ENCODE measurements at places on chromosomes 1 and 21. TPM values are rescaled to one million over a fixed set of nuclear protein-coding genes. Genes with fewer than 3 reads are reported as not detected.
A peak's percentile ranks its signal among the peaks of the same experiment; 100 is the strongest.

Gene FMO3
- total RNA-seq: 1.8 TPM

GRCh38 chr21:15355066-15355465 is 290.3 kb upstream of the NRIP1 start:
- DNase-seq: no peak

Gene S100B
- 0.23 TPM for total RNA-seq

- peak; percentile 5 for DNase-seq
Measured at GRCh38 chr1:57894315-57894714, 470.5 kb upstream of the DAB1 start.

Gene CLCA4
- total RNA-seq: not detected

GRCh38 chr21:30990514-30991262 is 47.6 kb downstream of the KRTAP19-8 start:
- no peak for DNase-seq

GRCh38 chr1:11196945-11197344 is 7.8 kb downstream of the ANGPTL7 start:
- no peak for DNase-seq

GRCh38 chr21:42237577-42237976 is 18.6 kb downstream of the ABCG1 start:
- no peak for DNase-seq

Gene PCNT
- total RNA-seq: 20.4 TPM

DNA sequence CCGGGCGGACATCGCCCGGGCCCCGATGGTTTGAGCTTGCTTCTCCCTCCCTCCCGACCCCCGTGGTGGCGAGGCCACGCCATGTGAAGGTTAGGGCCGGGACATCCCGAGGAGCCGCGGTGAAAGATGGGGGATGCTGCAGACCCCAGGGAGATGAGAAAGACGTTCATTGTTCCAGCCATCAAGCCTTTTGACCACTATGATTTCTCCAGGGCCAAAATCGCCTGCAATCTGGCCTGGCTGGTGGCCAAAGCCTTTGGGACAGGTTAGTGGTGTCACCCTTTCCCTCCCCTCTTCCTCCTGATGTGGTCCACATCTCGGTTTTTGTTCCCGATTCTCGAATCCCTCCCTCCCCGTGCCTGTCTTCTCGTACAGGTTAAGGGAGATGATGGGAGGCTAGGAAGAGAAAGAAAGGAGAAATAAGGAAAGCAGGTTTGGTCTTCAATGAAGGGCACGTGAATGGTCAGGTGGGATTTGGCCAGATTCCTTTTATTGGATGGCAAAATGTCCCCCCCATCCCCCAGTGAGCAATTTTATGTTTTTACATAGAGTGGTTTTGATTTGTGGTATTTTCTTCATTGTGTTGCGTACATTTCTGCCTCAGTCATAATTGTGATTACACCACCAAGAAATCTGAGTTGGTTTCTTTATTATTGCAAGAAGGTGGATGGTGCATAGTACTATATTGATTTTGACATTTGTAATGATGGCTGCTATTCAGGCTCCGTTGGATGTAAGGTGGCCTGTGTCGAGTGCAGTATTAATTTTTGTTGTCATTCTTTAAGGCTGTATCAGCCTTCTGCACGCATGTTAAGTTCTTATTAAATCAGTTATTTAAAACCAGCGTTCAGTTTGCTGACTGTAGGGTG is 1.2 kb downstream of the CAMSAP2 start:
- no peak for DNase-seq

Measured in Daoy (cell line).